ENCODE measurements at places on chromosomes 5 and 9.

GRCh38 chr5:126462239-126463014 lies 39.2 kb downstream of the GRAMD2B start:
- DNase-seq = no peak

DNA sequence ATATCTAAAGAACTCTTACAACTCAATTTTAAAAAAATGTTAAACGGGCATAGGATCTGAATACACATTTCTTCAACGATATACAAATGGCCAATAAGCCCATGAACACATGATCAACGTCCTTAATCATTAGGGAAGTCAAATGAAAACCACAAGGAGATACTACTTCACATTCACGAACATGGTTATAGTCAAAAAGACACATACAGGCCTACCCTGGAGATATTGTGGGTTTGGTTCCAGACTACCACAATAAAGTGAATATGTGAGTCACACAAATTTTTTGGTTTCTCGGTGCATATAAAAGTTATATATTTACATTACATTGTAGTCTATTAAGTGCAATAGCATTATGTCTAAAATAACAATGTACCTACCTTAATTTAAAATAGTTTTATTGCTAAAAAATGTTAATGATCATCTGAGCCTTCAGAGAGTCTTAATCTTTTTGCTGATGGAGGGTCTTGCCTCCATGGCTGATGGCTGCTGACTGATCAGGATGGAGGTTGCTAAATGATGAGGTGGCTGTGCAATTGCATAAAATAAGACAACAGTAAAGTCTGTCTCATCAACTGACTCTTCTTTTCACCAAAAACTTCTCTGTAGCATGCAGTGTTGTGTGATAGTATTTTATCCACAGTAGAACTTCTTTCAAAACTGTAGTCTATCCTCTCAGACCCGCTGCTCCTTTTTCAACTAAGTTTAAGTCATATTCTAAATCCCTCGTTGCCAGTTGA lies 15.1 kb downstream of the AK3 start:
- DNase-seq = no peak

- no peak for DNase-seq
Observed at GRCh38 chr5:121867403-121867802, 15.7 kb downstream of the FTMT start.

- no peak for DNase-seq
Observed at GRCh38 chr9:135985459-135985774, 24.2 kb upstream of the UBAC1 start.

DNA sequence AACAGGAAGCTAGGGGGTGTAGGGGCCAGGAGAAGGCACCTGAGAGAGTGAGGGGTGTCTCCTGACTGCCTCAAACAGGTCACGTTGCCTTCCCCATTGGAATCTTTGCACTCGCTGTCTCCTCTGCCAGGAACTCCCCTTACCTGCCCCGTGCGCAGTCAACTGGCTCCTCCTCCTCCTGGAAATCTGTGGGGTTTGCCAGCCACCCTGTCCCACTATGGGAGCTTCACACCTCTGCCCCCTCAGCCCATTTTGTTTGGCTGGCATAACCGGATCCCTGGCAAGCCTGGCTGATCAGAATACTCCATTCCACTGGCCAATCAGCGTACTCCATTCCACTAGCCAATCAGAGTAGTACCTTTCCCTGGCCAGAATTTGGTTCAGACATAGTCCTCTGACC lies 10.4 kb upstream of the SLC34A1 start:
- DNase-seq = no peak

- DNase-seq = no peak
Observed at GRCh38 chr5:5983261-5983980, 394.9 kb downstream of the MED10 start.

DNA sequence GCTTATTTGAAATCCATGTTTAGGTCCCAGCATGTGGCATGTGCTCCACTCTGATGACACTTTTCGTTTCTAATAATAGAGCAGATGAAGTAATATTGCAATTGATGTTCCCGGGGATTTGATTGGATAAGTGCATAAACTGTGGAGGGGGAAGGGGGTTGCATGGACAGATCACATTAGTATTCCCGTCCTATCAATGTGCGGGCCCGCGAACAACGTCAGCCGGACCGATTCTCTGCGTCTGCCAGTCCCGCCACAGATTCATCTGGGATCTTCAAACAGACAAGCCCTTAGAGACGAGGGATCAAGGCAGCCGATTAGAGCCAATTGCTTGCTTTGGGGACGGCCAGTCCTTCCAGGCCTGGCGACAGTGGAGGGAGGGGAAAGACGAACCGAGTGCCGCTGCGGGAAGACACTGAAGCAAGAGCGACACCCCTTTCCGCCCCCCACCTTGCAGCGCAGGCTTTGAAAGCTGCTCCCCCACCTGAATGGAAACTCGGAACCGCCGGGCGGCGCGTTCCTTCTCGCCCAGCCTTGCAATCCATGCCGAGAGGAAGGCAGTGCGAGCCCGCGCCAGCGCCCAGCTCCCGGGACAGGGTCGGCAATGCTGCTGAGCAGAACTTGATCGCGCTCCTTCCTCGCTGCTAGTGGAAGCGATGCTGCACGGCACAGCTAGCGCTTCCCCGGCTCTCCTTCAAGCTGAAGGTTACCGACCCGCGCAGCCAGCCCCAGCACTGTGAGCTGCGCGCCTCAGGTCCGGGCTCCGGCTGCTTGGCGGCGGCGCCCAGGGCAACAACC lies at the start of gene RGS7BP:
Gene RGS7BP, plus strand, starts transcription at position 247 of the 798 bp plus-strand sequence. CDS start 610 bp downstream, outside the sequence.
- DNase-seq = peak; percentile 16

DNA sequence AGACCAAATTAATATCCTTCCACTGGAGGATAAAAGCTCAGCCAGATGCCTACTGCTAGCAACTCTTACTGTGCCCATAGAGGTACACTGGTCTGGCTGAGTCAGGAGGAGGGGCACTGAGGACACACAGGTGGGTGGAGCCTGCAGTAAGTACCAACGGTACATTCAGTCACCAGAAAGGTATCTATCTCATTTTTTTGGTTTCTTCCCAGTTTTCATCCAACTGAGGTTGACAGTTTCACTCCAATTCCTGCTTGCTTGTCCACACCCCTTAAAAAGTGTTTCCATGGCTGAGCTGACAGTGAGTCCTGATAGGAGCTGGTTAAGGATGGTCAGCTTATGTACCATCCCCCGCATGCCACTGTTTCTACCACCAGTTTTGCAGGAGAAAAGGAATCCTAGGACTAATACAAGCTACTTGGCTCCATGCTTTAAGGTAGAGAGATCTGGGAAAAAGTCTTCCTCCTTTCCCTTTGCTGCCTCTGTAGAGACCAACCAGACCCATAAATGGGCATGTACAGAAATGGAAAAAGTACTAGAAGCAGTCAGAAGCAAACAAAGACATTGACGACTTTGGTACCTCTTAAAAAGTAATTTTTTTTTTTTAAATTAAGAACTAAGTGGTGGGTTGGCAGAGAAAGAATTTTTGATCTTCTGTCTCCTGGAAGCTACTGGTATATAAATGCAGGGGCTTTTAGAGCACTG lies 3.2 kb downstream of the ELL2 start:
- DNase-seq = no peak

All from myocyte (in vitro differentiated cells).